CD8-positive, alpha-beta memory T cell (primary cell): ENCODE measurements at places on chromosomes 4 and X. TPM values are rescaled to one million over a fixed set of nuclear protein-coding genes. Genes with fewer than 3 reads are reported as not detected.

Gene CLTRN
- total RNA-seq = 0.61 TPM

Gene STATH
- total RNA-seq = not detected

Gene TMPRSS11F
- not detected for total RNA-seq

Gene OTC
- not detected for total RNA-seq

Gene TCEAL2
- total RNA-seq = not detected

Gene GNPDA2
- total RNA-seq = 20.9 TPM

- no peak for DNase-seq
Observed at GRCh38 chr4:77731656-77732055, 87.5 kb downstream of the CNOT6L start.

DNA sequence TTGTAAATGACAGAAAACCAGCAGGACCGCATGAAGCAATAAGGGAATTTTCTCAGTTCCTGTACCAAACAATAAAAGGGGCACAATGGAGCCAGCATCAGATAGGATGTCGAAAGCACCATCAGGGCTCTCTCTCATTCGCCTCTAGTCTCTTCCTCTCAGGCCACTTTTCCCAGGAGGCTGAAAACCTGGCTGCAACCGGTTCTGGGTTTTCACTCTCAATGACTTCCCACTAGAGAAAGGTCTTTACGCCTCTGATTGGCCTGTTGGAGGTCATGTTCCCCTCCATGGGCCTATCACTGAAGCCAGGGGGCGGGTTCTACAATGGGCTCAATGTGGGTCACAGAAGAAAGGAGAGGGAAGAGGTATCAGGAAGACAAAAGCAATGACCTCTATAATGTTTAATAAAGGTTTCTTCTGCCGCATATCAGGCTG is 29.3 kb downstream of the ZNF827 start:
- no peak for DNase-seq

GRCh38 chr4:73743795-73744194 is 3.4 kb downstream of the CXCL8 start:
- no peak for DNase-seq

- no peak for DNase-seq
Observed at GRCh38 chrX:130848763-130849162, 54.2 kb downstream of the ENOX2 start.

- DNase-seq = no peak
Observed at GRCh38 chr4:186240848-186241491, 13.7 kb downstream of the KLKB1 start.

GRCh38 chrX:134718966-134719317 is 60.7 kb upstream of the PLAC1 start:
- no peak for DNase-seq

- DNase-seq = no peak
Observed at GRCh38 chr4:176924238-176924637, 131.5 kb upstream of the VEGFC start.
